Astrocyte of the hippocampus (primary cell): ENCODE measurements at places on chromosomes 5 and 9.

- no peak for DNase-seq
Observed at GRCh38 chr9:81613002-81613812, 76.1 kb downstream of the TLE1 start.

DNA sequence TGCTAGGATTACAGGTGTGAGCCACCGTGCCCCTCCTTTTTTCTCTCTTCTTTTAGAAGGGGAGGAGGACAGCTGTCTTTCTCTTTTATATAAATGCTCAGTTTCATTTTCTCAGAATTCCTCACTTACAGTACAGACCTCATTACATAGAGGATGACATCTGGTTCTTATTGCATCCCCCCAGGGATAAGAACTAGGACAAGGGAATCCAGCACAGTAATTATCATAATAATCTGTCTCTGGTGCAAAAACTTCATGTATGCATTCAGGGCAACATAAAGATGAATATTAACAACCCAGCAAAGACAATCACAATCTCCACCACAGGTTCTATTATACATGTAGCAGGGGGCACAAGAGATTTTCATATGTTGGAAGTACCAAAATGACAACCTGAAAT is 5.1 kb downstream of the SPZ1 start:
- no peak for DNase-seq

DNA sequence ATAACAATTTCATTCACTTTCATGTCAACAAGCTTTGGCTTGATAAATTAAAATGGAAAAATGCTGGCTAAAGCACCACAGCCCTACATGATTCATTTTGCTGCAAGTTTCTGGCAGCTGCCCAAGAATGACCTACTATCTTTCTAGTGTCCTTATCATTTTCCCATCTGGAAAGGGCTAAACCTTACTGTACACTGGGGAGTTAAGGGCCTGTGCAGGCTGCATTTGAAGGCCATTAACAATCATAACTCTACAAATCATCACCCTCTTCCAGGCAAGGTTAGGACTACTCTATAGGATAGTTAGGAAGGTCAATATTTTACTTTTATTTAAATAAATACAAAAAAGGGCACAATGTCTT is 579.7 kb upstream of the ZNF608 start:
- DNase-seq, result peak; percentile 73

DNA sequence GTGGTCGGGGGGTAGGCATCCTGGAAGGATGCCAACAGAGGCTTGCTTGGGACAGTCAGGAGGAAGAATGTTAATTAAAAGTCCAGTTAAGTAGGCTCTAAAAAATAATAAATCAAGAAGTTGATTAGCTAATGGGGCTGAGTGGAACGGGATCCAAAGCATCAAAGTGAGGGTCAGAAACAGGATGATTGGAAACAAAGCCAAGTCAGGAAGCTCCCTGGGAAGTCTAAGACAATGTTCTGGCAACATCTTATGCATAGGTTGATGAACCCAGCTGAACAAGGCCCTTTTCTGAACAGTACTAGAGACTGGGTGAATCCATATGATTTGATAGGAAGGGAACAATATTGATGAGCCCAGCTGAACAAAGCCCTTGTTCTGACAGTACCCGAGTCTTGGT is 50.2 kb upstream of the STARD4 start:
- DNase-seq, result no peak

GRCh38 chr5:155406815-155407214 is 393.3 kb downstream of the KIF4B start:
- no peak for DNase-seq

GRCh38 chr5:127170918-127171600 is 97.8 kb upstream of the C5orf63 start:
- DNase-seq, result no peak

DNA sequence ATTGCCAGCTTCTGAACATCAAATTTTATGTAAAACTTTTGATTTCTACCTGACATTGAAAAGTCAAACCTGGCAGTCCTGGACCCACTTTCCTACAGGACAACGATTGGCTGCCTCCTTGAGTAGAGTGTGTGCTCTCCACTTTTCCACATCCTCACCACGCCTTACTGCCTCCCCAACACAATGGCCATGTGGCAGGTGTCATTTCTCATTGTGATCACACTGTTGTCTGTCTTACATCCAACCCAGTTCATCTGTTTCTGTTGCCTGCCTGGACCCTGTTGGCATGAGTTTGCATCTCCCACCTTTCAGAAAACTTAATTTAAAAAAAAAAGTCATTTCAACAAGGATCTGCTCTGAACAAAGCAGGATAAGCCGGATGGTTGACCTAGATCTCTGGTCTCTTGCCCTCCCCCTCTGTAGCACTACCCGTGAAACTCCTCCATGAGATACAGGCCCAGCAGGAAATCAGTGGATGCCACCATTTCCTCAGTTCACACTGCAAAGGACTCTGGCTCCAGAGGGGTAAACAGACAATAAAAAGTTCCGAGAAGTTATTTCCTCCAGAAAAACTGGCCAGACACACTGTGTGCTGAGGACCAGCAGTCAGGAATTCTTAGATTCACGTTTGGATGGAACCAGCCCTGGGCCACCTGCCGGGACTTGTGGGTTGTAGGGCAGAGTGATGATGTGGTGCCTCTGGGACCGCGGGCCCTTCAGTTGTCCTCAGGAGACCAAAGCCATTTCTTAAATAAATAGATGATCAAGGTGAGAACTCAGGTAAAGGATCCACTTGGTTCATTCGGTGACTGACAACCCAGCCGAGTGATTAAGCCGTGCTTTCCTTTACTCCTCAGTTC is 48.6 kb downstream of the AMBP start:
- no peak for DNase-seq

DNA sequence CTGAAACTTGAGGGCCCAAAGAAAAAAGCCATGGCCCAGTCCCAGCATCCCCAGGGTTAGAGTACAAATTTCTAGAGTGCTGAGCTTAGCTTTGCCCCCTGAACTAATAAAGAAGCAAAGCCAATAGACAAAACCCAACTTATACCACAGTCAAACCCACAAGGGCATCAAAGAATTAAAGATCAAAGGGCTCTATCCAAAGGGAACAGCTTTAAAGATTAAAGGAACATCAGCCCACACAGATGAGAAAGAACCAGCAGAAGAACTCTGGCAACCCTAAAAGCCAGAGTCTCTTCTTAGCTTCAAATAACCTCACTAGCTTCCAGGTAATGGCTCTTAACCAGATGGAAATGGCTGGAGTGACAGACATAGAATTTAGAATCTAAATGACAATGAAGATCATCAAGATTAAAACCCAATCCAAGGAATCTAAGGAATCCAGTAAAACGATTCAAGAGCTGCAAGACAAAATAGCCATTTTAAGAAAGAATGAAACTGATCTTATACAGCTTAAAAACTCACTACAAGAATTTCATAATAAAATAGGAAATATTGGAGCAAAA is 93.9 kb downstream of the YIPF5 start:
- DNase-seq, result no peak

DNA sequence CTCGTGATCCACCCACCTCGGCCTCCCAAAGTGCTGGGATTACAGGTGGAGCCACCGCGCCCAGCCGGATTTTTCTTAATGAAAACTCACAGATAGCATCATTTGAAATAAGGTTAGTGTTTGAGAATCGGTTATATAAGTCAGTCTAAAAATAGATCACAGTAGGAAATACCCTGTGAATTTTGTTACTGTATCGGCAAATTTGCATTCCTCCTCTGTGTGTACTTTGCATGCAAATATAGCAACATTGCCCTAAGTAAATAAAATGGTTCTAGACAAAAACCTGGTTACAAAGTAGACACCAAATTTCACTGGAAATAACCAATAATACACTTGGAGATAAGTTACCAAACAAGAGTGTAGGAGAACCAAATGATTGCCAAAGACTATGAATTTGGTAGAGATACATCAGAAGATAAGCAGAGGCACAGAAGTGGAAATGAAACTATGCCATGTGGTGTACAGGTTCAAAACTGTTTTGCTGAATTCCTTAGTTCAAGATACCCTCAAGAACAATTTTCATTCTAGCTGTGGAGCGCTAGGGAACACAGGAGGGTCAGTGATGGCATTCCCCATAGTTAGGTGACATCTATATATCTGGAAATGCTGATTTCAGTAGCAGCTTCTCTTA is 58.1 kb downstream of the ICE1 start:
- DNase-seq, result no peak
